ENCODE measurements at places on chromosomes 6 and 20.

DNA sequence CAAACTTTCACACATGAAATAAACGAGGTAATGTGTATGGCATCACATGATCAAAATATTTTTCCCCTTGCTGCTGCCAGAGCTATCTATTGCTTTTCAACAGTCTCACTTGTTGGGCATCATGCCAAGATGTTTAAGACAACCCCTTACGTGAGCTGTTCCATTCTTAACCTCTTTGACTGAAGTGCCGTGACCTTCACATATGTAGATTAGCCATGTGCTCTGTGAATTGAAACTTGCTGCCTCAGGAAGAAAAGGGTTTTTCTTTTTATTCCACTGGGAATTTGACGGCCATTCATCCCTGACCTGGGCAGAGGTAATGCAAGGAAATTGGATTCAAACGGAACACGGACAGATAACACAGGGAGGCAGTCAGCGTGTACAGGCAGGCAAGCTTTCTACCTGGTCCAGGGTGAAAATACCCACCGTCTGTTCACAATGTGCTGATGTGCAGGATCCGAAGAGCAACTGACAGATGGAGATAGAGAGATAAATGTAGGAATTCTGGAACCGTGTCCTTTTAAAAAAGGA, 14.2 kb downstream of the ARID1B start:
- DNase-seq: no peak

GRCh38 chr6:88748141-88748540, 215.3 kb downstream of the RNGTT start:
- no peak for DNase-seq

DNA sequence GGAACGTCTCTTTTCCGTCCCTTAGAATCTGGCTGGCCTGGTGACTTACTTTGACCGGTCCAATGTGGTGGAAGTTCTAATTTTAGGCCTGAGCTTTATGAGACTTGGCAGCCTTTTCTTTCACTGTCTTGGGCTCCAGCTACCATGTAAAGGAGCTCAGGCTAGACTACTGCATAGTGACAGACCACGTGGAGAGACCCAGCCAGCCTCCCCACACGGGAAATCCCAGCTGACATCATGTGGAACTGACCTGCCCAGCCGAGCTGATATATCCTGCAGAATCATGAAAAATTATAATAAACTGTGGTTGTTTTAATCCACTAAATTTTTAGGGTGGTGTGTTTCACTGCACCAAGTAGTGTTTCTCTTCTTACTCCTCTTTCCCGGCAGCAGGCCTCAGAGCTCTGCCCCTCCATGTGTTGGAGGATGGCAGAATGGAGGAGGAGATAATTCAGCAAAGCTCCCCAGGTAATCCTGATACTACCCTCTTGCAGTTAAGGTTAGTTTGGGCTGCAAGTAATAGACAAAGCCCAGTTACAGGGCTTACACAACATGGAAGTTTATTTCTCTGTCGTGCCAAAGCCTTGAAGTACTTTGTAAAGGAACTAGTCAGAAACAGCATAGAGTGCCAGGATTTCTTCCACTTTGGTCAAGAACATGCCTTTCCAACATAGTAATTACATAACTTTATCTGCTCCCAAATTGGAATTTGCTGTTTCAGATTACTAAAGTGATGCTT, 87.5 kb downstream of the SH3BGRL2 start:
- no peak for DNase-seq

DNA sequence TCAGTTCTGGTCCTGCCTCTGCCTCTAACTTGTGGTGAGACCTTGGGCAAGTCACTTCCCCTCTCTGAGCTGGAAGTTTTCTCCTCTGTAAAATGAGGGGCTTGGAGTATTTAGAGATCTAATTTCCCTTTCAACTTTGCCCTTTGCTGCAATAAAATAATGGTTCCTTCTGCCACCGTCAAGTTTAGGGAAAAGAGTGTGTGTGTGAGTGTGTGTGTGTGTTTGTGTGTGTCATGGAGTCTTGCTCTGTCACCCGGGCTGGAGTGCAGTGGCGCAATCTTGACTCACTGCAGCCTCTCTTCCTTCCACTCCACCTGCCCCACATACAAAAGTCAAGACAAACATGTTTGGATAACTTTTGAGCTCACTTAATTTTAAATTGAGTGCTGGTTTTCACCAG, 39.2 kb upstream of the PIM1 start:
- peak; percentile 89 for DNase-seq

DNA sequence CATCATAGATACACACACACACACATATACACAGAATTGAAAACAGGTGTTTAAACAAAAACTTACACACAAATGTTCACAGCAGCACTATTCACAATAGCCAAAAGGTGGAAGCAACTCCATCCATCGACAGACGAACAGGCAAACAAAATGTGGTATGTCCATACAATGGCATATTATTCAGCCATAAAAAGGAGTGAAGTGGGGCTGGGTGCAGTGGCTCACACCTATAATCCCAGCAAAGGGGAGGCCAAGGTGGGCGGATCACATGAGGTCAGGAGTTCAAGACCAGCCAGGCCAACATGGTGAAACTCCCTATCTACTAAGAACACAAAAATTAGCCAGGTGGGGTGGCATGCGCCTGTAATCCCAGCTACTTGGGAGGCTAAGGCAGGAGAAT, 80.3 kb downstream of the CHD6 start:
- DNase-seq: no peak

DNA sequence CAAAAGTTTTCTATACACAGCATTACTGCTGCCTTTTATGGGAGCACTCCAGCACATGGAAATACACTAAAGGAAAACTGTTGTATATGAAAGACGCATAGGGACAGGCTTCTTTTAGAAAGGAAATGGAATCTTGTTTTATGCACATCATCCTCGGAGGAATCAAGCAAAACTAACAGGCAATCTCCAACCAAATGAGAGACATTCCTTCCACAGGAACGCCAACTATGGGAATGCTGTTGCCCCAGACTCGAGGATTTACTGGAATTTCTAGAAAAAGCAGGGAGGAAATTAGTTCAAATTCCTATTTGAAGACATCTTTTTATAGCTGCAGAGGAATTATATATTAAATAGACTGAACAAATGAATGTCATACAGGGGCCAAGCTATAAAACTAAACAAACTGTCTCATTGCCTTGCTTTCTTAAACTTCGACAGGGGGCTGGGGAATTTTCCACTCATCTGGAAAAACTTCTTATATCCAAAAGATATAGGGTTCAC, 52.2 kb downstream of the LYRM4 start:
- DNase-seq: no peak

DNA sequence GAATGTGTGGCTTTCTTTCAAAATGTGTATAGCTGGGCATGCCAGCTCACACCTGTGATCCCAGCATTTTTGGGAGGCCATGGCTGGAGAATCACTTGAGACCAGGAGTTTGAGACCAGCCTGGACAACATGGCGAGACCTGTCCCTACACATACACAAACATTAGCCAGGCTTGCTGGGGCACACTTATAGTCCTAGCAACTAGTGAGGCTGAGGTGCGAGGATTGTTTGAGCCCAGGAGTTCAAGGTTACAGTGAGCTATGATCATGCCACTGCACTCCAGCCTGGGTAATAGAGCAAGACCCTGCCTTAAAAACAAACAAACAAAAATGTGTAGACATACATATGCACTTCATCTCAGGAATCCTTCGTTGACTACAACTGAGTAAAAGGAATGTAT, 31.1 kb upstream of the PLEKHG1 start:
- no peak for DNase-seq

- DNase-seq: no peak
These were observed 168.3 kb upstream of the STMND1 start for GRCh38 chr6:16933532-16933931.

- DNase-seq: no peak
These were observed 66.7 kb upstream of the SLC22A16 start for GRCh38 chr6:110543106-110543505.

DNA sequence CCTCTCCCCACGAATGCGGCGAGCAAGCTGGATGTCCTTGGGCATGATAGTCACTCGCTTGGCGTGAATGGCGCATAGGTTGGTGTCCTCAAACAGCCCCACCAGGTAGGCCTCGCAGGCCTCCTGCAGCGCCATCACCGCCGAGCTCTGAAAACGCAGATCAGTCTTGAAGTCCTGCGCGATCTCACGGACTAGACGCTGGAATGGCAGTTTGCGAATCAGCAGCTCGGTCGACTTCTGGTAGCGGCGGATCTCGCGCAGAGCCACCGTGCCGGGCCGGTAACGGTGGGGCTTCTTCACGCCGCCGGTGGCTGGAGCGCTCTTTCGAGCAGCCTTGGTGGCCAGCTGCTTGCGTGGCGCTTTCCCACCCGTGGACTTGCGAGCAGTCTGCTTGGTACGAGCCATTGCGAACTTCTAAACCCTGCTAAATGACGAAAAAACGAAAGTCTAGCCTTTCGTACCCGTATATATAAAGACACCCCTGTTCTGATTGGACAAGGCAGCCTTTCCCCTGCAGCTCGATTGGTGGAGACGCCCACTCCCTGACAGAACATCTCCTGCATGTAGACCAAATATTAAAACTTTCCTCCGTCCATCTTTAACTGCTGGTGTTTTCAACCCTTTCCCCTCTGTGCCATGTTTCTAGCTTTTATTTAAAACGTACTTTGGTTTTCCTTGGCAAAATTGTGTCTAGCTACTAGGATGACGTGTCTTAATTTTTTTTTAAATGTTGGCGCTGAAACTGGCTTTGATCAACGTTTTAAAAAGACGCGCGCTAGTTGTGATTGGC, 109.8 kb downstream of the HFE start:
- peak; percentile 95 for DNase-seq

DNA sequence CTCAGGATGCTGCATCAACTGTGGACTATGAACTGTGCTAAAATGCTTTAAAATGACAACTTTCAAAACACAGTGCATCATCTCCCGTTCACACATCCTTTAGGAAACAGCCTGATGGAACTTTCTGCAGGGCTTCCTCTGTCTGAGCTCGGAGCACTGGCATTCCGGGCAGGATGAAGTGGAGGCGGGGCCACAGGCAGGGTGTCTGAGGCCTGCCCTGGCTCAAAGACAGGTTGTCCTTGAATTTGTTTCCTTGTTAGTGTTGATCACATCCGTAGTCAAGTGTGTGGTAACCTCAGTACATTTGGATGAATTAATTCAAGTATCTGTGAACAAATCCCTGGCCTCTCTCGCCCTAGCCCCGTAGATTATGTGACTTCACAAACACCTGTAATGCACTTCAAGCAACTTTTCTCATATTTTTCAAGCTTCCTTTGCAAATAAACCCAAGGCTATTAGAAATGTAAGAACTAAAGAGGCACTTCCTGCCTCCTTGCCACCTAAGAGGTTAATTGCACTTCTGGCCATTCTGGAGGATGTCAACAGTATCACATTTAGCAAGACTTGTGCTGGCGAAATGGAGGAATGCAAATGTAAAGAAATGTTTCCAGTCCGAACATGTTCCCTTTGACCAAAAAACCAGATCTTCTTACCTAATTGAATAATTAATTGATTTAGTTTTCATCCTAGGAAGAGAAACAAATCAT, 3.1 kb downstream of the CD93 start:
- DNase-seq: no peak

DNA sequence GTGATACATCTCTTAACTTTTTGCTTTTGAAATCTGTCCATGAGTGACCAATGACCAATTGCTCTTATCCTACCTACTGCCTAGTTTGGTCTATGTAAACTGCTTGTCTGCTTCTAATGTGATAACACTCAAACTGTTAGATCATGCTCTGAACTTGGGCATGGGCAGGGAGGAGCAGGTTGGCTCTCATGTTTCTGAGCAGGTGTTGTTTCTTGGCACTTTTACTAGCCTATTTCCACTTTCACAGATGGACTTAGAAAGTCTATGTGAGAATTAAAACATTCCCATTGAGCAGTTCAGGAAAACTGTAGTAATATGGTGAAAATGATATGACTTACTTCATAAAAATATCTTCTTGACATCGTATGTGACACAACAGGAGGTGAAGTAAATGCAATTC, 538.4 kb downstream of the HACE1 start:
- no peak for DNase-seq

DNA sequence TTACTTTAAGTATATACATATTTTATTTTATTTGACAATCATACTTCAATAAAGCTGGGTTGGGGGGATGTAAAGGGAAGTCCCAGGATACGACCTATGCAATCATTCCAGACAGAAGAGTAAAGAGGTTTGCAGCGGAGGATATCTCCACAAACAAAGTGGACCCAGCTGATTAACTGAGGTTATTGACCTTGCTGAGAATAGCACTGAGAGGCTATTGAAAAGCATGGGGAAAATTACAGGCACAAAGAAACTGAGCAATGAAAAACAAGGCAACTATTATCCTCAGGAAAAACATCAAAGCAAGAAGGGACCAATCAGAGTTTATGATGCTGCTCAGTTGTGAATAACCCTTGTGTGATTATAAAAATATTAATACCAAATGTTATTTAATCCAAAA, 32.6 kb downstream of the SERPINB1 start:
- DNase-seq: no peak

DNA sequence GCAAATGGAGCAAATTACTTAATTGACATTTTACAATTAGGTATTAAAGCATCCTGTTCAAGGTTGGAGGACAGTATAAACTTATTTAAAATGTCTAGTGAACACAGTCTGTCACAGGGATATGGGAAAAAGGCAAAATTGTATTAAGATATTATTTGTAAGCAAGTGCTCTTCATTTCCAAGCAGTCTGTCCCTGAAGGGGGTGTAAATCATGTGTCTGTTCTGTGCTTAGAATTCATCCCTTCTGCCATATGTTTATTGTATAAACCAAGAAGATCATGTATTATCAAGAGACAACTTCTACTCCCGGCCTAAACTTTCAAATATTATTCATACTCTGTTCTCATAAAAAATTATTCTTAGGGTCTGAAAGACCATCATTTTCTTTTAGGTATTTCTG, 144.8 kb downstream of the BCKDHB start:
- no peak for DNase-seq

- no peak for DNase-seq
These were observed 9.9 kb upstream of the ARHGAP40 start for GRCh38 chr20:38591474-38592410.

GRCh38 chr6:109772883-109773431, 81.9 kb downstream of the FIG4 start:
- DNase-seq: no peak

DNA sequence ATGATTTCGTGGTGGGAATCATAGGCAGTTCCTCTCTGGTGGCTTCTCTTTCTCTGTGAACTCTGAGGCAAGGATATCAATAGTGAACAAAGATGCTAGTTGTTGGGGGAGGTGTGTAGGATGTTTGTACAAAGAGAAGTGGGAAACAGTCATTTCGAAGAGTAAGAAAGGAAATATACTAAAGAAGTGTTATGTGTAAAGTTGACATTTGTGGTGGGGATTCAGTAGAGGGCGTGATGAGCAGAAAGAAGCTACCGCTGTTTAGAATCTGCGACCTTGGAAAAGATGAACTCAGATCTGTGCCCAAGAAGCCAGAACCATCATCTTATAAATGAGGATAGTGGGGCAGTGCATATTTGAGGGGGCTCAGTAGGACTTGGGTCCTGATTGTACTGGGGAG, 11.4 kb downstream of the SLC35F1 start:
- DNase-seq: no peak

DNA sequence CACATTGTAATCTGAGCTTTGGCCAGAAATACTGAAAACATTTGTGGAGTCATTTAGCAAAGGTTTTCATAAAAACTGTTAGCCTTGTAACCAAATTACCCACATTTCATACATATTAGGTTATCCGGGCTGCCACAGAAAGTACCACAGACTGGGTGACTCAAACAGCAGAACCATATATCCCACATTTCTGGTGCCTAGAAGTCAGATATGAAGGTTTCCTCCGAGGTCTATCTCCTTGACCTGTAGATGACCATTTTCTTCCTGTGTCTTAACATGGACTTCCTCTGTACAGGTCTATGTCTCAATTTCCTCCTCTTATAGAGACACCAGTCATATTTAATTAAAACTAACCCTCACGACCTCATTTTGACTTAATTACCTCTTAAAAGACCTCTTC, 49.5 kb upstream of the SMIM28 start:
- DNase-seq: no peak
